Activated T-cell treated with anti-CD3 and anti-CD28 coated beads, Interleukin-2, amount 50 U/mL, for 4 hours (primary cell): ENCODE measurements at places on chromosomes 13 and 19. TPM values are rescaled to one million over a fixed set of nuclear protein-coding genes. Genes with fewer than 3 reads are reported as not detected.

FCGBP gene
- 2.5 TPM for total RNA-seq

CLEC17A gene
- 0.95 TPM for total RNA-seq

CEACAM3 gene
- not detected for total RNA-seq

UBE2M gene
- 138 TPM for total RNA-seq

LILRB3 gene
- total RNA-seq, result not detected

KLK15 gene
- not detected for total RNA-seq

CEACAM21 gene
- total RNA-seq, result 12.9 TPM

GAPDHS gene
- not detected for total RNA-seq

TEX101 gene
- total RNA-seq, result not detected

PRMT1 gene
- total RNA-seq, result 815 TPM

MATK gene
- total RNA-seq, result 87.6 TPM

SYNGR4 gene
- total RNA-seq, result not detected

- no peak for DNase-seq
Measured at GRCh38 chr13:98919566-98919965, 58.3 kb downstream of the DOCK9 start.

DNA sequence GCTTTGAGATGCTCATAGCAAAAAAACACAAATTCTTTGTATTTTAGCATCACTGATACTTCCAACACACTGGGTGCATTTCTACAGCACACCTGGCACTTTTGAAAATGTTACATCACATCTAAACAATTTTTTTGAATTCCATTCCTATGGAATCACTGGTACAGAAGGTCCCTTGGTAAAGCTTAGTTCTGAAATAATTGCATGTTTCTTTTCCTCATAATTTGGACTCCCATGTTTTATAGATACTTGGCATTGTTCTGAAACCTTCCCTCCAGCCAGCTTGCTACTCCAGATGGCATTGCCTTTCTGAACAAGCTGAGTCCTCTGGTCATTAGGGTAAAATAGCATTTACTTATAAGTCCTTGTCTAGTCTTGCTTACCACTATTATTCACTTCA is 481.3 kb upstream of the GPC6 start:
- no peak for DNase-seq

GRCh38 chr13:103188713-103189326 is 122.6 kb upstream of the SLC10A2 start:
- no peak for DNase-seq

GRCh38 chr19:29806098-29806866 is 5.5 kb upstream of the CCNE1 start:
- DNase-seq, result no peak

DNA sequence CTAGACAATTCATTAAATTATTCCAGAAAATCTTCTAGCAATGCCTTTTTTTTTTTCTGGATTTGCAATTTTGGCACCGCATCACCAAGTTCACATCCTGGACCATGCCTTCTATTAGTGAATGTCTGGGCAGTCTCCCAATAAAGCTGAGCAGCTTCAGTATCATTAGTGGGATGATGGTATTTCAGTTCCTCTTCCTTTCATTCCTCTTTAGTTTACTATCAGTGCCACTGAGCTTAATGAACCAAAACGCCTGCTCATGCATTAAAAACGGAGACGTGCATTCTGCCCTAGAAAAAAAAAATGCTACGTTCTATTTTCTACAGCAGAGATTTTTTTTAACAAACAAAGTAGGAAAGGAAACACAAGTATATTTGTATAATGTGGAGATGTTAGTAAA is 343.0 kb downstream of the PCDH9 start:
- no peak for DNase-seq

GRCh38 chr13:31920727-31921100 is 110.9 kb upstream of the FRY start:
- DNase-seq, result no peak

GRCh38 chr19:16385821-16386220 is 61.2 kb downstream of the KLF2 start:
- no peak for DNase-seq

- no peak for DNase-seq
Measured at GRCh38 chr13:37094840-37095239, 10.6 kb downstream of the CSNK1A1L start.

GRCh38 chr13:51959773-51960172 is 51.5 kb downstream of the ATP7B start:
- no peak for DNase-seq

DNA sequence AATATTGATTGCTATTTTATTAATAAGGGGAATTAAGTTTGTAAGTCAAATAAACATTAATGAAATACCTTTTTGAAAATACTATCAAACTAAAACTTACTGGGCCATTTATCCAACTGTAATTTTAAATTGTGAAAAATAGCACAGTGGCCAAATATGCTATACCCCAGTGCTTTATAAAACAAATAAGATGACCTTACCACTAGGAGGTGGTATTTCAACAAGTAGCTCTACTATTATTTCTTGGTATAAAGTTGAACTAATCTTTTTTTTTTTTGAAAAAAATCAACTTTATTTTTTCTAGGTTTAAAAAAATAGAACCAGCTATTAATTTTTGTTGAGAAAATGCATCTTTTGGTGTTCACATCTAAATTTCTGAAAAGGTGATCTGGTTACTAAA is 14.7 kb downstream of the LACC1 start:
- no peak for DNase-seq

DNA sequence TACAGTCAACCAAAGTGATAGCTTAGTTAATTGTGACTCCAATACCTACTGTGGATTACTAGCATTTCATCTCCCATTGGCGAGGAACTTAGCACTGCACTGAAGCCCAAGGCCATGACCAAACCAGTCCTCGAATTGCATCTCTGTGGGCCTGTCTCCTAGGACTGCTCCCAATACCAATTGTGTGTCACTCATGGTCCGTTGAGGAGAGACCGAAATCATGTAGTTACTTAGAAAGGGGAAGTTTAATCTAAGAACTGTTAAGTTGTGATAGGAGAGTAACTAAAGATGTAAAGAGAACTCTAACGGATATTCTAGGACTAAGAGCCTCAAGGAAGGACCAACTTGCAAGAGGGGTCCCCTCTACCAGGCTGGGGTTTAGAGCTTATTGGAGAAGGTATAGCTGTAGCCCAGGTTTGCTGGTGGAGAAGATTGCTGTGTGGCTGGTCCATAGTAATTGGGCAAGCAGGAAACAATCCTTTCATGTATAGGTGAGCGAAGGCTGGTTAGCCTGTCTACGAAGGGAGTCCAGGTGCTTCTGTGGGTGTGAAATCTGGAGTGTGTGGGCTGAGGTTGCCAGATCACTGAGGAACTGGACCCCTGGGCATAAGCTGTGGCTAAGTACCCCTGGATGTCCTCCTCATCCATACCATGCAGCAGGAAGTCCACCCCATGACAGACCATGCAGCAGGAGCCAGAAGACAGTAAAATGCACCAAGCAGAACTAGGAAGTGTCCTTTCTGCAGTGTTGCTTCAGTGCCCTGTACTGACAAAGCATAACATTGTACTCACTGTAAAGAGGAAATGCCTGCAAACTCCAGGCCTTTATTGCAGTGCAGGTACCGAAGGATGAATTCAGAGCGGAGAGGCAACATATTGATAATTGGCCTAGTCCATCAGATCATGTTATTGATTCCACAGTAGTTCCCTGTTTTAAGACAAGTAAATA is 30.8 kb downstream of the DNAJC3 start:
- DNase-seq, result no peak

- no peak for DNase-seq
Measured at GRCh38 chr19:50498219-50499056, 12.6 kb downstream of the JOSD2 start.

DNA sequence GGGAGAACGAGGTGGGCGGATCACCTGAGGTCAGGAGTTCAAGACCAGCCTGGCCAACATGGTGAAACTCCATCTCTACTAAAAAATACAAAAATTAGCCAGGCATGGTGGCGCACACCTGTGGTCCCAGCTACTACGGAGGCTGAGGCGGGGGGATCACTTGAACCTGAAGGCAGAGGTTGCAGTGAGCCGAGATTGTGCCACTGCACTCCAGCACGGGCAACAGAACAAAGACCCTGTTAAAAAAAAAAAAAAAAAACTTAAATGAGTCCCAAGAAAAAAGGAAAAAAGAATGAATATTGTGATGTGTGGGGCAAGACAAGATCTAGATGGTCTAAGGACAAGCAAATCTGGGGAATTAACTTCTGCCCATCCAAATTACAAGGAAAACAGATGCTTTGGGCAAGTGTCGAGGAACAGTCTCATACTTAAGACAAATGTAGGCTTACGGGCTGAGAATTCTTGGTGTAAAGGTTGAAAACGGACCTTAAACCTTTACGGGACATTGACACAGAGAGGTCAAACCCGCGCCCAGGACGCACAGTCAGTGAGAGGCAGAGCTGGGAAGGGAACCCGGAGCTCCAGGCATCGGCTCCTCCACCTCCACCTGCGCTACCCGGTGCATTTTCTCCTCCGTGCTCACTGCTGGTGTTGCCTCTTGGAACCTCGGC is 656 bp upstream of the ZNF324 start:
- DNase-seq, result no peak

GRCh38 chr19:14400951-14401431 is 18.1 kb downstream of the DDX39A start:
- DNase-seq, result no peak

- DNase-seq, result no peak
Measured at GRCh38 chr19:8423817-8424223, 10.7 kb downstream of the MARCHF2 start.

- no peak for DNase-seq
Measured at GRCh38 chr13:50292081-50292480, 276.8 kb downstream of the KCNRG start.

- no peak for DNase-seq
Measured at GRCh38 chr13:72062566-72062965, 195.6 kb upstream of the DACH1 start.

DNA sequence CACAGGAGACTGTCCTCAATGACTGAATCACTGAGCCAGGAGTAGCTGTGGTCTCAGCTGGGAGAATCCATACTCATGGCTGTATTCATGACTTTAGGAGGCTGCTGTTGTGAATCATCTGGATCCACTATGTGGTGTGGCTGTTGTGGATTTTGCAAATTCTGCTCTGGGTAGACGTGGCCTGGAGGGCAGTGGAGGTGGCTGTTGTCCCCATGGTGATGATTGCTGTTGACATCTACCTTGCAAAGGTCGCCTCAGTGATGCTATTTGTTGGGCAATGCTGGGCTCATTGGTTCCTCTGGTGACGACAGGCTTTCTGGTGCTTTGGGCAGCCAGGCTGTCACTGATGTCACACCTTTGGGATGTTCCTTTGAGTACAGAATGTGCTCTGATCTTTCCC is 23.9 kb downstream of the MUC16 start:
- DNase-seq, result no peak

DNA sequence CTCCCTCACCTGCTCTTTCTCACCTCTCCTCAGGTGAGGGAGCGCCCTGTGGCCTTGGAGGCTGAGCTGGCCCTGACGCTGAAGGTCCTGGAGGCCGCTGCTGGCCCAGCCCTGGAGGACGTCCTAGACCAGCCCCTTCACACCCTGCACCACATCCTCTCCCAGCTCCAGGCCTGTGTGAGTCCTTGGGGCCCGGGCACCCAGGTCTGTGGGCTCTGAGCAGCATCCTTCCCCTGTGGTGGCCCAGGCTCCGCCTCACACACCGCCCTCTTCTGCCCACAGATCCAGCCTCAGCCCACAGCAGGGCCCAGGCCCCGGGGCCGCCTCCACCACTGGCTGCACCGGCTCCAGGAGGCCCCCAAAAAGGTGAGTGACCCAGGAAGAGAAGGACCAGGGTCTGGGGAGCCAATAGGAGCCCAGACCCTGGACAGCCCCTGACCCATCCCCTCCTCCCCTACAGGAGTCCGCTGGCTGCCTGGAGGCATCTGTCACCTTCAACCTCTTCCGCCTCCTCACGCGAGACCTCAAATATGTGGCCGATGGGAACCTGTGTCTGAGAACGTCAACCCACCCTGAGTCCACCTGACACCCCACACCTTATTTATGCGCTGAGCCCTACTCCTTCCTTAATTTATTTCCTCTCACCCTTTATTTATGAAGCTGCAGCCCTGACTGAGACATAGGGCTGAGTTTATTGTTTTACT is 1.9 kb downstream of the IFNL1 start:
- DNase-seq, result peak; percentile 30

DNA sequence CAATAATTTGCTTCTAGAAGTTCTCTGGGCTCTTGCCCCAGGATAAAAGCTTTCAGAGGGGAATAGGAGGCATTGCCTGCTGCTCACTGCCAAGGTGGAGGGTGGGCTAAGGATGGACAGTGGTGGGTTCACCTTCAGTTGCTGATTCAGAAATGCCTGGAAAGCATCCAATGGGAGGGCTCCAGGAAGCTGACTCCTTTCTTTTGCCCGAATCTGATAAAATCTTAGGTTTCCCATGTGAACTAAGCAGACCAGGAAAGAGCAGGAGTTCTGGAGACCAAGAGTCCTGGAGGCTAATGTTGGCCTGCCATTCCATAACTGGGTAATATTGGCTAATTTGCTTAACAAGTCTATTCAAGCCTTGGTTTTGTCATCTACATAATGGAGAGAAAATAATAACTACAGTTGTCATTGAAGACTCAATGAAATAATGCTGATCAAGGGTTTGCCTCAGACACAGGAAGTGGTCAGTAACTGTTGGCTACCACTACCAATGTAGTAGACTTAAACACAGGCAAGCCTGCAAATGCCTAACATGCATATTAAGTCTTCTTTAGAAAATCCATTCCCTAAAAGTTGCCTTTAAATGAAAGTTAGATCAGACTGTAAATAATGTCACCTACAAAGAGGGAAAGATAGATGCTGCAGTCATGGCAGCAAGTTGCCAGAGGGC is 528.4 kb upstream of the NBEA start:
- DNase-seq, result no peak

- DNase-seq, result no peak
Measured at GRCh38 chr13:106484537-106485193, 50.8 kb downstream of the EFNB2 start.

DNA sequence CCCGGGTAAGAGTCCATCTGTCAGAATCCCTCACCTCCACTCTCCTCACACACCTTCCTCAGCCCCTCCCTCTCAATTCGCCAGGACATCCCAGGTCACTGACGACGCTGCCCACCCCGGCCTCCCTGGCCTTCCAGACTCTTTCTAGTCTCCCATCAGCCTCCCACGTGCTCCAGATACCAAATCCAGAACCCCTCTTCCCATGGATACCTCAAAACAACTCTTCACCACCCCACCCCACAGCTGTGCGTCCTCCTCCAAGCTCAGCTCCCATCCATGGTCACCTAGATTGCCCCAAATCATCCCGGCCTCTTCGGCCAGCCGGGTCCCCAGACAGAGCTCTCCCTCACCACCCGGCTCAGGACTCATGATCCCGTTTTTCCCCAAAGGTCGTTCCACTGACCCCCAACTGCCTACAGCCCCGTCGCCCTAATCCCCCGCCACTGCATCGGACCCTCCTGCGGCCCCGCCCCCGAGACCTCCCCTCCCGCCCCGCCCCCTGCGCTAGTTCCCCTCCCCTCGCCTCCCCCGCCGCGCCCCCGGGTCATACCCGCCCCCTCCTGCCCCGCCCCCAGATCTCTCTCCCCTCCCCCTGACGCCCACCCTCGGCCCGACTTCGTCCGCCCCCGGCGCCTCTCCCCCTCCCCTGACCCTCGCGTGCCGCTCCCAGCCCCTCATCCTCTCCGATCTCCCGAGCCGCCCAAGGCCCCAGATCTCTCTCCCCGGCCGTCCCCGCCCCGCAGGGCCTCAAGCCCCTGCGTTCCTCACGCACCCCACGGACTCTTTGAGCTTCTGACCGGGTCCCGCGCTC is 546 bp downstream of the UBXN6 start:
- peak; percentile 58 for DNase-seq

- no peak for DNase-seq
Measured at GRCh38 chr19:46492841-46493235, 2.8 kb downstream of the PNMA8B start.

GRCh38 chr13:62932256-62932883 is 1516.7 kb upstream of the PCDH20 start:
- no peak for DNase-seq

GRCh38 chr19:9757544-9758501 is 10.7 kb downstream of the ZNF846 start:
- DNase-seq, result no peak

- no peak for DNase-seq
Measured at GRCh38 chr13:102405499-102406100, 3.8 kb upstream of the FGF14 start.
